Breast epithelium (tissue), 4 donors: ENCODE measurements at places on chromosomes 2 and 18.

DNA sequence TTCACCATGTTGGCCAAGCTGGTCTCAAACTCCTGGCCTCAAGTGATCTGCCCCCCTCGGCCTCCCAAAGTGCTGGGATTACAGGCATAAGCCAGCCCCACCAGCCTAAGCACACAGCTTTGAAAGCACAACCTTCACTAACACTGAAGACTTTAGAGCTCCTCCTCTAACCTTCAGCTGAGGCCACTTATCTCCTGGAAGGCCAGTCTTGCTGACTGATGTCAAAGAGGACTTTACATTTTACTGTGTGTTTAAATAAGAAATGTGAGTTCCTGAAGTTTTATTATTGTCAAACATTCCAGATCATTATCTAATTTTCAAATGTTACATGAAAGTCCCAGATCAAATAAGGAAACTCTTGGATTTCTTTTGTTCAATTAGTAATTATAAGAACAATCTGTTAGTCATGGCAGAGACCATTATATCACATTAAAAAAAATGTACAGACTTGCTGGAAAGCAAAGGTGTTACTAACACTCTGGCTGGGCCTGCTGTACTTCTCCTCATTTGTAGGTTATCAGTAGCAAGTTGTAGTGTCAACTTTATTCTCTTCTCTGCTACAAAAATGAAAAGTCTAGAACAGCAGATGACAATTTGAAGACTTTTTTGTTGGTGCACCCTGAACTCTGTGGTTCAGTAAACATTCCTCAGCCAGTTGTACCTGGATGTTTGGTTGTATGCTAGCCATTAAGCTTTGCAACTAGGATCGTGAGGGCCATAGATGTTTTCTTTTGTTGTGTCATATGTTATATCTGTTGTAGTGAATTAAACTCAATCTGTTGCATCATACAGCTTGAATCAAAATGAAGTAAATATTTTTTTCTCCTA is 80.0 kb downstream of the AOX1 start:
- DNase-seq, result no peak

GRCh38 chr2:72124376-72124775 is 23.3 kb downstream of the CYP26B1 start:
- DNase-seq, result no peak

DNA sequence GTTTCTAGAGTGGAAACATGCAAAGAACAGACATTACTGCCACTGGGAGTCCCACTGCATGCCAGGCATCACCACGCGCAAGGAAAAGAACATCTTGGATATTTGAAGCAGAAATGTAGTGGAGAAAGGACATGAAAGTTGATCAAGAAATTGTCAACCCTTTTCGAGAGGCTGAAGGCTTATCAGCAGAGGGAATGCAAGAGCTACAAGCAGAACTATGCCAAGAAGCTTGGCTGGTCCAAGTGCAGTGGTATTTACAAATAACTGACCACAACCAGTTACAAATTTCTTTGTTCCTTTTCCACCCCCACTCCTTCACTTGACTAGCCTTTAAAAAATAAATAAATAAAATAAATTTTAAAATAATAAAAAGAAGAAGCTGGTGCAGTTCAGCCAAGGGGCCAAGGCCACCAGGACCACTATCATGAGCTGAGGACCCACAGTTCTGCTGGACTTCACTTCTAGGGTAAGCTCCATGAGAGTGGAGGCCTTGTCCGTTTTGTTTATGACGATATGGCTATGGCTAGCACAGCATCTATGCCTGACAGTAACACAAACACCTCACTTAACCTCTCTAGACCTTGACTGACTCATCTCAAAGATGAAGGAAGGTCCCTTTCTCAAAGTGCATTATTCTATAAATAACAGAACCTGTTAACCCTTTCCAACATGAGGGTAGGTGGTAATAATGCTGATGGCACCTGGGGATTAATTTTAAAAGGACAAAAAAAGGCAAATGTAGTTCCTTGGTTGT is 20.9 kb downstream of the MARCHF4 start:
- no peak for DNase-seq

- DNase-seq, result no peak
Measured at GRCh38 chr2:27233341-27233740, 16.2 kb downstream of the CAD start.

- DNase-seq, result no peak
Measured at GRCh38 chr2:121182520-121182919, 102.5 kb downstream of the TFCP2L1 start.
